ENCODE measurements at places on chromosomes 5 and 9. TPM values are rescaled to one million over a fixed set of nuclear protein-coding genes. Genes with fewer than 3 reads are reported as not detected.

Gene TMOD1
- total RNA-seq, result 0.28 TPM

Gene FAM151B
- total RNA-seq, result 2.7 TPM

Gene ACOT12
- not detected for total RNA-seq

Gene ZDHHC11B
- total RNA-seq, result not detected

Gene UBQLN1
- 108 TPM for total RNA-seq

Gene GKAP1
- 2.2 TPM for total RNA-seq

Gene STX17
- total RNA-seq, result 12.8 TPM

Gene DMRTA1
- 0.19 TPM for total RNA-seq

Gene STC2
- 303 TPM for total RNA-seq

Gene ACTBL2
- total RNA-seq, result 0.28 TPM

Gene HDHD3
- total RNA-seq, result 4.9 TPM

Gene VLDLR
- total RNA-seq, result 4.4 TPM

Gene LECT2
- total RNA-seq, result not detected

Gene CD274
- 17.7 TPM for total RNA-seq

Gene DIPK1B
- total RNA-seq, result 100 TPM

Measured in endothelial cell of coronary artery (primary cell).